Activated naive CD8-positive, alpha-beta T cell treated with anti-CD3 and anti-CD28 coated beads for 36 hours (primary cell): ENCODE measurements at places on chromosomes 5 and 9.

GRCh38 chr5:135707302-135707701 lies 127.2 kb upstream of the SLC25A48 start:
- DNase-seq, result no peak

DNA sequence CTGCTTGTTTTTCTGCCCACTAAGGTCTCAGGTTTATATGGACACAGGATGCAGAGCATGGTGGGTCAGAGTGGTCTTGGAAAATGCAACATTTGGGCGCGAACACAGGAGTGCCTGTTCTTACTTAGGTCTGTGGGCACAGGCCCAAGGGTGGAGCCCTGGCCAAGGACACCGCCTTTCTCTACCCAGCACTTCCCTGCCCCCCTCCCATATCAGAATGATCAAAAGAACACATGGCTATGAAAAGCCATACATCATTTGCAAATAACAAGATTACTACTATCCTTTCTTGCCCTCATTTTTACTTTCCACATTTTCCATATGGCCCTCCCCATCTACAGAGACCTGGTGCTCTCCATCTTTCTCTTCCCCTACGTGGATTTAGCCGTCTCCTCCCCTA lies 162.2 kb downstream of the ENC1 start:
- no peak for DNase-seq

DNA sequence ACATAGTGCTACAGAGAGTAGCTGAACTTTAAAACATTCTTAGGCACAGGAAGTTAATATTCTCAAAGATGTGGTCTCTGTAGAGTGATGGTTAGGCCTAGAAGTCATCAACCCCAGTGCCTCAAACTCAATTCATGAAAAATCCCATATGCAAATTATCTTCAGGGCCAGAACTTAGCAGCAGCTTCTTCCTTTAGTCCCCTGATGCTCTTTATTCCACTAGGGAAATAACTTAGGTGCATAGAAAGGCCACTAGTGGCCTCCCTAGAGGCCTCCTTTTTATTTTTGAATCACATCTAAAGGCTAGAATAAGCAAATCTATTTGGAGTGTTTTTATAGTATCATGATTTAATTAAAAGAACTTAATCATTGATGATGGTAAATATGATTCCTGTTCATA lies 88.3 kb downstream of the GIN1 start:
- no peak for DNase-seq

DNA sequence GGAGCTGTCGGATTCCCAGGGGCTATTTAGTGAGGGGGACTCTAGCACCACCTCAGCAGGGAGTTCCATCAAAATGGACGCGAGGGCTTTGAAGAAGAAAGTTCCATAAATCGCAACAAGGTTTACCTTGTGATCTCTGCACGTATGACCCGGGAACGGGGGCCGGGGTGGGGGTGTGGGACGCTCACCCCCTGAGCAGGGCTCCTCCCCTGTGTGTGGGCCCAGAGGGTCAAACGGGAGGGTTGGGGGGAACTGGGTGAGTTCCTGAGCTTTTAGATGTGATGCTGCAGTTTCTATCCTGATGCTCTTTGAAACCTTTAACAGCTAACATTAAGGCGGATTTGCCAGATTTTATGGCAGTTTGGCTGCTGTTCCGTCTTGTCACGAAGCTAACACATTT lies 18.9 kb upstream of the LRRC14B start:
- no peak for DNase-seq

GRCh38 chr5:143499480-143500114 lies 96.1 kb upstream of the NR3C1 start:
- no peak for DNase-seq

GRCh38 chr5:160438316-160439204 lies 16.9 kb downstream of the PTTG1 start:
- peak; percentile 53 for DNase-seq

GRCh38 chr9:35606138-35606504 lies 1.1 kb downstream of the TESK1 start:
- no peak for DNase-seq

DNA sequence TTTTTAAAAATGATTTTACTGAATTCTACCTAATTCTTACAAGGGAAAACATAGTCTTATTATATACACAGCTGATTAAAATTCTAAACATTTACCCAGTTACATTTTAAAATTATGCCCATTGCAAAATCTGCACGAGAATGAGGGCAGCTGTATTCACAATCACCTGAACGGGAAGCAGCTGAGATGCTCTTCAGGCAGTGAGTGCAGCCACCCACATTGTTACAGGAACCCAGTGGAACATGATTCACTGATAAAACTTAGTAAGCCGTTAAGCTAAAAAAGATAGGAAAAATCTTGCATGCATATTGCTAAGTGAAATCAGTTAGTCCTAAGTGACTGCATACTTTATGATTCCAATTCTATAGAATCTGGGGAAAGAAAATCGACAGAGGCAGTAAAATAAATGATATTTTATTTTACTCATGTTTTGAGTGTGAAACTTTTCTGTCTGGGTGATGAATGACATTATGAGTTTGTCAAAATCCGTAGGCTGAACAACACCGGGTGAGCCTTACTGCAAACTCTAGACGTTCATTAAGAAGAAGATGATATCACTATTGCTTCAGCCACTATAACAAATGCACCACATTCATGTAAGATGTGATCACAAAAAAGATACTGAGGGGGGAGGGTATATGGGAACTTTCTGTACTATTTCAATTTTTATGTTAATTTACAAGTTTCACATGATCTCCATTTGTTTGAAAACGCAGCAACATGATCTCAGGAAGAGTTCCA lies 39.1 kb upstream of the FLT4 start:
- no peak for DNase-seq

- DNase-seq, result no peak
Measured at GRCh38 chr9:115694014-115694413, 459.6 kb upstream of the PAPPA start.

GRCh38 chr9:35407846-35408245 lies 82.1 kb upstream of the RUSC2 start:
- DNase-seq, result no peak

- no peak for DNase-seq
Measured at GRCh38 chr5:177458912-177459350, 12.3 kb downstream of the PRR7 start.

GRCh38 chr5:101306391-101307137 lies 403.5 kb upstream of the ST8SIA4 start:
- no peak for DNase-seq

DNA sequence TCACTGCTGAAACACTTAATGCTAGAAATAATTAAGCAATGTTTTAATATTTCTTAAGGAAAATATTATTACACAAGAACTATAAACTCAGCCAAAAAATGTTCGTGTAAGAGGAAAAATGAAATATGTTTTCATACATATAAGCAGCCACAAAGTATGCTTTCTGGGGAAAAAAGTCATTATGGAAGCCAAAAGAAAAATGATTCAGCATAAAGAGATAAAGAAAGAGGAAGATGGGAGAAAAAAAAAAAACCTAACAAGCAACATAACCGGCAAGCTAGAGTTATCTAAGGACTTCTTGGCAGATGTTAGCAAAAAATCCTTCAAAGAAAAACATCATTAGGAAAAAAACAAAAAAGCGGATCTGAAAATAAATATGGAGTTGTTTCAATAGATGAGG lies 179.1 kb downstream of the MUSK start:
- no peak for DNase-seq

GRCh38 chr9:97501972-97502221 lies 431 bp downstream of the TMOD1 start:
- no peak for DNase-seq

DNA sequence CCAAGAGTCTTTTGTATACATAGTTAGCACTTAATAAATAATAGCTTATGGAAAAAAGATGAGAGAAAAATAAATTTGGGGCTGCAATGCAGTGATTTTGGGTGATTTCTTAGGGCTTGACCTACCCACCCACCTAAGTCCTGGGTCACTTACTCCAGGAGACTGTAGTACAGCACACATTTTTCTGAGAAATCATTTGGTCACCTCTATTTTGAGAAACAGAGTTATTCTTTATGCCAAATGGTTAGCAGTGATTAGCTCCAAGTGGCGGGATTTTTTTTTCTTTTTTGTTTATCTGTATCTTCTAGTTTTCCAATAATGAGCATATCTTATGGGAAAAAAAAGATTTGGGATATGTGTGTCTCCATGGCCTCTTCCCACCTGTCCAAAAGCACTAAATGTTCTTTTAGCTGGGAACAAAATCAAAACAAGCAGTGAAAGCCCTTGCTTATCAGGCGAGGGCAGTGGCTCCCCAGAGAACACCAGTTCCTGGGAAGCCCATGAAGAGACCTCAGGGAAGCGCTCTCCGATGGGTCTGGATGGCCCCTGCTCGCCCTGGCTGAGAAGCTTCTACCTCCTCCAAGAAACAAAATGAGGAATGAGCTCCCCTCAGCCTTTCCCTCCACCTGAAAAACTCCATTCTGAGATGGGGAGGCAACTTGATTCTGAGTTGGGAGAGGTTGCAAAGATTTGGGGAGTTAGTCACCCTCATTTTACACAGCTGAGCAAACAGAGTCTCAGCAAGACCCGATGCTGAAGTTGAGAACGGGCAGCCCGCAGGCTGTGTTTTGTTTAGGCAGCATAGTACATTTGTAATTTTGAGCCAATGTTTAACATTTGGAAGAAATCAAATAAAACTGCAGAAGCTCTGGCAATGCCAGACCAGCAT lies 69.9 kb downstream of the CYFIP2 start:
- DNase-seq, result no peak

- no peak for DNase-seq
Measured at GRCh38 chr5:38663249-38663648, 106.8 kb upstream of the LIFR start.

- DNase-seq, result no peak
Measured at GRCh38 chr5:107602896-107603295, 67.8 kb downstream of the EFNA5 start.

DNA sequence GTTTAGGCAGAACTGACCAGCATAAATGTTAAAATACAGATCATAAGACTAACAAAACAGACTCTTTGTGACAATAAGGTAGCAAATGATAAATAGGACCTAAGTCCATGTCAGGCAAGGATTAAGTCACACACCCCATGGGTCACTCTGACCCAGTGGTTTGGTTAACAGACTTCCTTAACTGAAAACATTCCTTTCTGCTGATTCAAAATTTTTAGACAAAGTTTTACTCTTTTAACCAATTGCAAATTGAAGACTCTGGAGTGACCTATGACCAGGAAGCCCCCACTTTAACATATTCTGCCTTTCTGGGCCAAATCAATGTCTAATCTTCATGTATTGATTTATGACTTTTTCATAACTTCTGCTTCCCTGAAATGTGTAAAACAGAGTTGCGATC lies 4.9 kb upstream of the NXNL2 start:
- DNase-seq, result no peak

DNA sequence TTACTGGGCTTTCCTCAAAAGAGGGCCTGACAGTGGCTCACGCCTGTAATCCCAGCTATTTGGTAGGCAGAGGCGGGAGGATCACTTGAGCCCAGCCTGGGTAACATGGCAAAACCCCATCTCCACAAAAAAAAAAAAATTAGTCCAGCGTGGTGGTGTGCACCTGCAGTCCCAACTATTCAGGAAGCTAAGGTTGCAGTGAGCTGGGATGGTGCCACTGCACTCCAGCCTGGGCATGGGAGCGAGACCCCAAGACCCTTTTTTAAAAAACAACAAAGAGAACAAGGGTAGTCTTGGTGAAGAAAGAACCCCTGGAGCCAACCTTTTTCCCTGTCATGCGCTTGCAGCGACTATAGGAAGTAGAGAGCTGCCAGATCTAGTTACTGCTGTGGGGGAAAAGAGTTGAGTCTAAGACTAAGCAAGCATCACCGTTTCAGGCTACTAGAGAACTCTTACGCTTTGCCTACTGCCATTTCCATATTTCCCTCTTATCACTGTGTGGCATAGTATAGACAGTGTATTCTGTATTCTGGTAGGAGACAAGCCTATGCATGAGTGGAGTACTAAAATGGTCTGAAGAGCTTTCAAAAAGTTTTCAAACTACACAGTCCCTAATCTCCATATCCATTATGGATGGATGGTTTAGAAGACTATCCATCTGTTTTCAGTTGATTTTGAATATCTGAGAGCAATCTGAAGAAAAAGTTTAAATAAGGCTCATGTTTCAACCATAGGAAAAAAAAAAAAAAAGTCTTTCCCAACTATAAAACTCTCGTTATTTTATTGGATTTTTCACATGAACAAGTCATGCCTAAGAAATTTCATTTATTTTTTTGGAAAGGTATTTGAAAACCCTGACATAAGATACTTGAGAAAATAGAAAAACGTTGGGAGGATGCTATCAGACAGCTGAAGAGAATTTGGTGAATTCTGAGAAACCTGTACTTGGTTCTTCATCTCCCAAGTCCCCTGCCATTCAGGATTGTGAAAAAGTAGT lies 2.6 kb downstream of the C9orf40 start:
- DNase-seq, result no peak

GRCh38 chr9:117278471-117279035 lies 136.3 kb downstream of the ASTN2 start:
- no peak for DNase-seq

DNA sequence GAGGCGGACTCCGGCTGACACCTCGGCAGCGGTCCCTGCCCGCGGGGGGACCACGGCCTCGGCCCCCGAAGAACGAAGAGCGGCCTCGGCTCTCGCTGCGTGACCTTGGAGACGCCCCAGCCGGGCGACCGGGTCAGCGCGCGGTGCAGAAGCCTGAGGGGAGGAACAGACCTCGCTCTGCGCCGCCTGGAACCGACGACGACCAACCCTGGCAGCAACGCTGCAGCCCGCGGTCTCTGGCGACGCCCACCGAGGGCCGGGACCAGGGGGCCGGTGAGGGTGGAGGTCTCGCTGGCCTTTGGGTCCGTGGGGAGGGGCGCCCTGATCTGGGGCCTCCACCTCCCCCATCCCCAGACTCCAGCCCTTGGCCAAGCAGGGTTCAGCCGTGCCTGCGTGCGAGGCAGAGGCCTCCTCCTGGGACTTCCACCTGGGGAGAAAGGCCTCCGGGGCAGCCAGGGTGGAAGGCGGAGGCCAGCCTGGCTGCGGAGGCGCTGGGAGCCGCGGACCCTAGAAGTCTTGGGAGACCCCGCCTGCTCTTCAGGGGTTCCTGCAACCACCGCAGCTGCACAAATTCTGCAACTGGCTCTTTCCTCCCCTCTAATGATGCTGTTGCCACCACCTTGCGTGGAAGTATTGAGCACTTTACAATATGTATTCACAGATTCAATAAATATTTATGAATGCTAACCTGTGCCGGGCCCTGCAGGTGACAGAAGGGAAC lies 44.3 kb upstream of the SLC12A7 start:
- no peak for DNase-seq

- no peak for DNase-seq
Measured at GRCh38 chr5:126674145-126674544, 73.4 kb downstream of the PHAX start.

- no peak for DNase-seq
Measured at GRCh38 chr9:551986-552929, 289.2 kb upstream of the DMRT1 start.

- no peak for DNase-seq
Measured at GRCh38 chr5:6439588-6440550, 8.8 kb upstream of the UBE2QL1 start.

GRCh38 chr9:105672711-105673234 lies 10.5 kb downstream of the TAL2 start:
- DNase-seq, result no peak

DNA sequence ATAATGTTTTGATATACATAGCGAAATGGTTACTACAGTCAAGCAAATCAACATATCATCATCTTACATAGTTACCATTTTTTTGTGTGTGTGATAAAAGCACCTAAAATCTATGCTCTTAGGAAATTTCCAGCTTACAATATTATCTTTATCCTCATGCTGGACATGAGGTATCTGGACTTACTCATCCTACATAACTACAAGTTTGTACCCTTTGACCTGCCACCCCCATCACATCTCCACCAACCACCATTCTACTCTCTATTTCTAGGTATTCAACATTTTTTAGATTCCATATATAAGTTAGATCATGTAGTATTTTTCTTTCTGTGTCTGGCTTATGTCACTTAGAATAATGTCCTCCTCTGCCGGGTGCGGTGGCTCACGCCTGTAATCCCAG lies 79.9 kb downstream of the TAF11L14 start:
- no peak for DNase-seq
